ENCODE measurements at places on chromosomes 4 and X.

- DNase-seq = no peak
Measured at GRCh38 chr4:5993876-5994811, 24.1 kb downstream of the C4orf50 start.

- no peak for DNase-seq
Measured at GRCh38 chr4:86036736-86037135, 323.1 kb downstream of the MAPK10 start.

DNA sequence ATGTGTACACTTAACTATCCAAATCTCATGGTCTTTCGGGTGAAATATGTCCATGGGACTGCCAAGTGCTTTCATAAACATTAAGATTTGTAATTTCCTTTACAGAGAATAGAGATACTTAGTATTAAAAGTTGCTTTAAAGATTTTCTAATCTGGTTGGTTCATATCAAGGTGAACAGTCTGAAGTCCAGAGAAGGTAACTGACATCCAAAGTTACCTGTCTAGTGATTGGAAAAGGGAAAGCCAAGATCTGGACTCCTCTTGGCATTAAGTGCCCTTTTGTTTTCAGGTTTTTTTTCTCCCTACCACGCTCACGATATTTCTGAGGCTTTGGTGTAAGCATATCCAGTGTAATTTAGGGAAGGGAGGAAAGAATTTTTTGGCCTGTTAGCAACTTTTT lies 5.0 kb downstream of the SMAD1 start:
- no peak for DNase-seq

DNA sequence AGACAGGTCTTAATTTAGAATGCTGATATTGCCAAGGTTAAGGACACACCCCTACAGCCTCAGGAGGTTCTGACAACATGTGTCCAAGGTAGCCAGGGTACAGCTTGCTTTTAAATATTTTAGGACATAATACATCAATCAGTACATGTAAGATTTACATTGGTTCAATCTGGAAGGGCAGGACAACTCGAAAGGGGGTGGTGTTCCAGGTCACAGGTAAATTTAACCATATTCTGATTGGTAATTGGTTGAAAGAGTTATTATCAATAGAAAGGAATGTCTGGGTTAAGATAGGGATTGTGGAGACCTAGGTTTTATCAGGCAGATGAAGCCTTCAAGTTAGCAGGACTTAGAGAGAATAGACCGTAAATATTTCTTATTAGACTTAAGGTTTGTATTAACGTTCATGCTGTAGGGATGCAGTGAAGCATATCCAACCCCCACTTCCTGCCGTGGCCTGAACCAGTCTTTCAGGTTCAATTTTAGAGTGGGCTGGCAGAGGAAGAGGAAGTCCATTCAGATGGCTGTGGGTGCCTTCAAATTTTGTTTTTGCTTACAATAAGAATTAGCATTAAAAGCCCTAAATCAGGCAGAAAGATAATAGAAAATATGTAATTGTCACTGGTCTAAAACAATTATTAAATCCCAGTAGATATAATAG lies 136.5 kb upstream of the GALNTL6 start:
- no peak for DNase-seq

DNA sequence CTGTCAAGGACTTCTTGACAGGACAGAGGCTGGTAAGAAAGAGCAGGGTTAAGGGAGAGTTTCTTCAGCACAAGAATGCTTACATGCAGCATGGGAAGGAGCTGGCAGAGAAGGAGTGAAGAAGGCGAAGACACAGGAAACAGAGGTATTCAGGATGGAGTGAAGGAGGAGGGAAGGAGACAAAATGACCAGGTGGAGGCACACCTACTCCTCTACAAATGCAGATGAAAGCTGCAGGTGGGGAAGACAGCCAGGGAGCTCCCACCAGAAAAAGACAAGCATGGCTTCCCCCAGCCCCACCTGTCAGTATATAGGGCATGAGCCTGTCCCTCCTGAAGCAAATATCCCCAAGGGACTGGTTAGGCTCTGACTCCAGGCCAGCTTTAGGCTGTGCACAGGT lies 29.6 kb upstream of the NKRF start:
- no peak for DNase-seq

- DNase-seq = no peak
Measured at GRCh38 chr4:47662975-47663374, 174.9 kb downstream of the CORIN start.

DNA sequence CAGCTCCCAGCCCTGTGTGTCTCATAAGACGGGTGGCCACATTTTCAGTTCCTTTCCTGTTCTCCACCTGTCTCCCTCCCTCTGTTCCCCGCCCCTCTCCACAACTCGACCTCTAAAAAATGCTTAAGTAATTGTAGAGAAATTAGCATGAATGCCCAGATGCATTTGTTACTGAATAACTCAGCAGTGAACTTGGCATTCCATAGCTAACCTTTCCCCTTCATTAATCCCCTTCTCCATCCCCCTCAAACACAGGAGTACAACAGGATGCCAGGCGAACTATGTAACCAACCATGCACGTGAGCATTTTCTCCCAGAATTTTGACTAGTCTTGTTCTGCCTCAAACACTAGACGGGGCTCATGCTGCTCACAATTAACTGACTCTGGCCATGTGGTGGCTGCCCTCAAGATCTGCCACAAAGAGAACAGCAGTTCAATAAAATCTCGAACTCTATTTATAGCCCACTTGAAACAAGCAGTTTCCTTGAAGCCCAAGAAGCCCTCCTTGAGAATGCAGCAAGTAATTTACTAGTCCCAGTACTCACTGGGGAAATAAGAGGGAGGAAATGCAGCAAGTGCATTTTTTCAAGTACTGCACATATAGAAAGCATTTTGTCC lies 351.2 kb downstream of the ARHGAP24 start:
- no peak for DNase-seq

GRCh38 chr4:106056914-106057313 lies 161.6 kb downstream of the NPNT start:
- no peak for DNase-seq

DNA sequence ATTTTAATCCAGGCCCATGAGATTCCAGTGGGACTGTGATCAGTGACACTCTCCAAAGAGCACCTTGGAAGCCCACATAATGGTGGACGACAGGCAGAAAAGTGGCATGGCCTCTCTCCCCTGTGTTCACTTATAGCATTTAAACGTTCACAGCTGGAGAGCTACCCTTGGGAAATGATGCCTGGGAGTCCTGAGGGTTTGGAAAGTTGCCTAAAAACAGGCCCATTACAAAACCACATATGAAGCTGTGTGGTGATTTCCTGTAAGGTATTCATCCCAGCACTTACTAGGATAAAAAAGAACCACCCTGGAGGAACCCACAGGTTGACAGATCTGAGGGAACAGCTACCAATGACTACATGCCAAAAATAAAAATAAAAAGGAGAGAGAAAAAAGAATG lies 193.2 kb downstream of the RASL11B start:
- DNase-seq = no peak

DNA sequence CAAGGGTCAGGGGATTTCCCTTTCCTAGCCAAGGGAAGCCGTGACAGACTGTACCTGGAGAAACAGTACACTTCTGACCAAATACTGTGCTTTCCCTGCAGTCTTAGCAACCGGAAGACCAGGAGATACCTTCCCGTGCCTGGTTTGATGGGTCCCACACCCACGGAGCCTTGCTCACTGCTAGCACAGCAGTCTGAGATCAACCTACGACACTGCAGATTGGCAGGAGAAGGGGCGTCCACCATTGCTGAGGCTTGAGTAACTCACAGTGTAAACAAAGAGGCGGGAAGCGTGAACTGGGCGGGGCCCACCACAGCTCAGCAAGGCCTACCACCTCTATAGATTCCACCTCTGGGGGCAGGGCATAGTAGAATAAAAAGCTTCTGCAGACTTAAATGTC lies 48.7 kb upstream of the SRD5A3 start:
- DNase-seq = no peak

DNA sequence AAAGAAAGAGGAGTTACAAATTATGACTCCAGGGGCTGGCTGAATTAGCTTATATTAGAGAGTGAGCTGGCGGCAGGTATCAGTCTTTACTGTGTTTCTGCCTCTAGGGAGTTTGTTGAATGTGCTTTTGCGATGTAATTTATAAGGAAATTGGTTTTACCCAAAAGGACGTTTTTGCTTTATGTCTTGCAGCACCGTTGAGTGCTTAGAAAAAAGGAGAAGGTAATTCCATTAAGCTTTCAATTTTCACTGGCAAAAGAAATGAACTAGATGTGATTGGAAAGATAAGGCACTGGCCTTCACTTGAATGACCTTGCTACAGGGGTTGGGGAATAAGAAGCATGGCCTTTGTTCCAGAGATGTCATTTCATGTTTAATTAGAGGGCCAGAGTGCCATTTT lies 74.9 kb upstream of the CBR4 start:
- no peak for DNase-seq

- DNase-seq = no peak
Measured at GRCh38 chr4:154908168-154908567, 127.1 kb downstream of the RBM46 start.

GRCh38 chrX:46354481-46354880 lies 190.7 kb downstream of the ZNF674 start:
- DNase-seq = no peak

- DNase-seq = no peak
Measured at GRCh38 chr4:174316546-174316945, 32.8 kb downstream of the CEP44 start.

DNA sequence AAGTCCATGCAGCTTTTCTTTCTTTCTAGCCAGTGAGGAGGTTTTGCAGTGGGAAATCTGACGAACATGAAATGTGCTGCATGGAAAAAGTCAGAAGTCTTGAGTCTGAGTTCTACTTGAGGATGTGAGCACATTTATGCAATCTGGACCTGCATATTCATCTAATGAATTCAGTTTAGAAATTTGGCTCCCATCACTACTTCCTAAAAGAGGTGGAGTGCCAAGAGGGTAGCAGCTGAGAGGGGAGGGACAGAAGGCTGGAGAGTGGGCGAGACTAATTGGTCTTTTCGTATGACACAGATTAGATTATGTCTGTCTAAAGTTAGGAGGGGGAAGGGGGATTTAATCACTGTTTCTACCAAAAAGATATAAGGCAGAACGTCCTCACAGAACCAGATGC lies 535.9 kb downstream of the IQCM start:
- DNase-seq = no peak

GRCh38 chrX:150548251-150548650 lies 20.2 kb upstream of the MTM1 start:
- DNase-seq = no peak

DNA sequence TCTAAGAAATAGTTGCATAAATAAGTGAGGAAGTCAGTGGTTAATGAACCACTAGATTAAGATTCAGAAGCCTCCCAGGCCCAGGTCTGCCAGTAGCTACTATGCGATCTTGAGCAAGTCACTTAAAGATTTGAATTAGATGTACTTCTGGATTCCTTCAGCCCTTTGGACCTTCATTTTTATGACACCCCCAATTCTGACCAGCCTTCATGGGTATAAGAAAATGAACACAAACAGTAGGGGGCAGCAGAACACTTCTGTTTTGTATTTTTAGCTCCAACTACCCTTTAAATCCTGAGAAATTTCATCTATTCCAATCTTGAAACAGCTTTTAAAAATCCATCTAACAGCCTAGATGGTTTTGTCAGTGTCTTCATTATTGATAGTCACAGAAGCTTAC lies 19.0 kb downstream of the TMEM47 start:
- DNase-seq = no peak

- DNase-seq = no peak
Measured at GRCh38 chrX:41602816-41603345, 85.9 kb upstream of the GPR34 start.

GRCh38 chr4:183589461-183590099 lies 69.4 kb downstream of the RWDD4 start:
- DNase-seq = no peak

GRCh38 chr4:6361076-6361784 lies 91.6 kb downstream of the WFS1 start:
- no peak for DNase-seq

GRCh38 chr4:154719087-154719486 lies 24.7 kb upstream of the LRAT start:
- DNase-seq = no peak

- DNase-seq = no peak
Measured at GRCh38 chr4:112700679-112701078, 63.7 kb downstream of the LARP7 start.

GRCh38 chrX:151476604-151477303 lies 79.7 kb downstream of the VMA21 start:
- DNase-seq = no peak

DNA sequence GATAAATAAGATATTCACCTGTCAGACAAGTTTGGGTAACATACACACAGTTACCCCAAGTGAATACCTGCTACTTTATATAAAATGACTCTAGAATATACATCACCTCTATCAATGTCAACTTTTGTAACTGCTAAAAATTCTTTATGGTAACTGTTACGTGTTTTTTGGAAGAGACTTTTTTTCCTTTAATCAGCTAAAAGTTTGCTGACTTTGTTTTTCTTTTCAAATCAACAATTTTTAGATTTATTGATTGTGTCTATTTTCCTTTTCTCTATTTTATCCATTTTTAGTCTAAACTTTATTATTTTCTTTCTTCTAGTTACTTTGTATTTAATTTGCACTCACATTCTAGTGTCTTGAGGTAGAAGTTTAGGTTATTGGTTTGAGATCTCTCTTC lies 1106.6 kb upstream of the LCORL start:
- DNase-seq = no peak

DNA sequence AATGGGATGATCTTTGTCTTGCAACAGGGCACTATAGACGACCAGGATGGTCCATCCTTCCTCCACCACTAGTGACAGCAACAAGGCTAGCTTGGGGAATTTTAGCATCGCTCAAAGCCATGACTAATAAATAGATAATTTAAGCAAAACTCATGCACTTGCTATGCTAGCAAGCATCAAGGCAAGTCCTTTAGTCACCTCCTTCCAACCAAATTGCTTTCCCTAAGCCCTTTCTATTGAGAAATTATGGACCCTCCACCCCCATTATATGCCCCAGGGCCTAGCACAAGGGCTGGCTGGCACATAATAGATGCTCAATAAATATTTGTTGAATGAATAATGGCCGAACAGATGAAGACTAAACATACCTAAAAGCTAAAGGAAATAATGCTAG lies 28.6 kb downstream of the SLC16A2 start:
- DNase-seq = no peak

GRCh38 chr4:47120783-47121182 lies 89.4 kb downstream of the GABRB1 start:
- DNase-seq = no peak

- no peak for DNase-seq
Measured at GRCh38 chrX:41167888-41168287, 82.6 kb downstream of the USP9X start.

GRCh38 chrX:30714138-30714537 lies 60.9 kb downstream of the GK start:
- DNase-seq = no peak

DNA sequence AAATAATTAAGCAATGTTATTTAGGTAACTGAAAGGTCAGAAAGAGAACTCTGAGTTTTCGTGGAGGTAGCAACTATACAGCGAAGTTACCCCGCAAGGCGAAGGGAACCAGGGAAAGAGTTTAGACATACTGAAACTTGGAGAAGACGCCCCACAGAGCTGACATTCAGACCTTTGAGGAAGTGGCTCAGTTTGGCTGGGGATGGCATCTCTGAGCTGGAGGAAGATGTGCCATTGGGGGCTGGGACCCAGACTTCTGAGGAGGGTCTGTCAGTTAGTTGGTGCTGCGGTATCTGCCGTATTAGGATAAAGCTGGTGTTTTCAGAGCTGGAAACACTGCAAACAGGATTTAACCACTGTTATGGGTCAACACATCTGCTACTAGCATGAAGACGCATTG lies 156.6 kb downstream of the ANKRD50 start:
- no peak for DNase-seq

- DNase-seq = no peak
Measured at GRCh38 chr4:104501290-104501689, 6.6 kb upstream of the CXXC4 start.

GRCh38 chrX:46737041-46737440 lies 21.9 kb downstream of the SLC9A7 start:
- no peak for DNase-seq

GRCh38 chr4:154076921-154077320 lies 288.0 kb upstream of the SFRP2 start:
- DNase-seq = no peak
